ENCODE measurements at places on chromosomes 4 and X.
A peak's percentile ranks its signal among the peaks of the same experiment; 100 is the strongest.

DNA sequence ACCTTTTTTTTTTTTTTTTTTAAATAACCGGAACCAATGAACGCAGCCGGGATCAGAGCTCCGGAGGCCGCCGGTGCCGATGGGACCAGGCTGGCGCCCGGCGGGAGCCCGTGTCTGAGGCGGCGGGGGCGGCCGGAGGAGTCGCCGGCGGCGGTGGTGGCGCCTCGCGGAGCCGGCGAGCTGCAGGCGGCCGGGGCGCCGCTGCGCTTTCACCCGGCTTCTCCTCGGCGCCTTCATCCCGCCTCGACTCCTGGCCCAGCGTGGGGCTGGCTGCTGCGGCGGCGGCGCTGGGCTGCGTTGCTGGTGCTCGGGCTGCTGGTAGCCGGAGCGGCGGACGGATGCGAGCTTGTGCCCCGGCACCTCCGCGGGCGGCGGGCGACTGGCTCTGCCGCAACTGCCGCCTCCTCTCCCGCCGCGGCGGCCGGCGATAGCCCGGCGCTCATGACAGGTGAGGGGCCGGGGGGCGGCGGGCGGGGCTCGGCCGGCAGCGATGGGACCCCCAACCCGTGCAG lies 337 bp downstream of the STIM2 start:
- peak; percentile 63 for DNase-seq

GRCh38 chrX:45009371-45010000 lies 136.5 kb downstream of the KDM6A start:
- no peak for DNase-seq

DNA sequence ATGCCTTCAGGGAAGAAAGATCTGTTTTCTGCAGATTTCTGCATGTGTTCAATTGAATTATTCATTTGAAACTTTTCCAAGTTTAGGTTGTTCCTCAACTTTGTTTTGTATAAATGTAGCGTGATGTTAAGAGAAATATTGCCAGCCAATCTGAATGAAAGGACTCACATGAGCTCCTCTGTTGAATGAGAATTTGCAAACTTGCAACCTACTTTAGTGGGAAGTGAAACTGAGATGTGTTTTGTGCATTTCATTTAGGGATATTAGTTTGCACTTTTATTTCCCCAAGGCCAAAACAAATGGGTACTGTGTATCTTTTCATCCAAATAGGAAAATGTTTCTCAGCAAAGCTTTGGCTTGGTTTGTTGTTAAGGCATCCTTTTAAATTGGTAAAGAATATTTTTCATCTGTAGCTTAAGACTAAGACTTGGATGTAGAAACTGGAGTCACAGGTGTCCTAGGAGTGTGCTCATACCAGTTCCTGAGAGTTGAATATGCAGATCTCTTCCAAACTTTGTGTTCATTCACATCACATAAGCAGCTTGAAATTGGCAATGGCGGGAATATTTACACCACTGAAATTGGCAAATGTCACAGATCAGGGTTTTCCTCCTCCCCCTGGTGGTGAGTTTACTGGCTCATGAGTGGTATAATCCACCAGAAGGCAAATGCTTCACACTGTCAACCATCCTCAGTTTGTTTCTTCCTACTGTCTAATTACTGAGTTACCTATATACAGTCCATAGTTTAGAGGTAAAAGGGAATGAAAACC lies 193.6 kb upstream of the BANK1 start:
- no peak for DNase-seq

- no peak for DNase-seq
Observed at GRCh38 chr4:17385403-17385802, 126.5 kb downstream of the QDPR start.

- no peak for DNase-seq
Observed at GRCh38 chrX:23656684-23657083, 10.6 kb upstream of the PRDX4 start.

DNA sequence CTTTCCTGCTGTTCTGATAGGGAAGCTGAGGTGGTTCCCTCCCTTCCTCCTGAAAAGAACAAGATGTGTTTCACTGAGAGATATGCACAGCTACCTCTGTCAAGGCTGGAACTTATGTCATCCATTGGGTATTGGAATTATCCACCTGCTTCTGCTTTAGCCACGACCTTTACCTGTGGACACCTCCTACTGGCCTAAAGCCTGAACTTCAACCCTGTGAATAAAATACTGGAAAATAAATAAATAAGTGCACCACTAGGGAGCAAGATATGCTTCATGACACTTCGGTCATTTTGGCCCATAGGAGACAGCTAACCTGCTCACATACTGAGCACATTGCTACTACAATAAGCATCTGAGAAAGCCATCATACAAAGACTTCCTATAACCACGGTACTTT lies 419.9 kb upstream of the NWD2 start:
- DNase-seq = no peak

GRCh38 chr4:140839406-140839805 lies 83.2 kb upstream of the TBC1D9 start:
- DNase-seq = no peak

DNA sequence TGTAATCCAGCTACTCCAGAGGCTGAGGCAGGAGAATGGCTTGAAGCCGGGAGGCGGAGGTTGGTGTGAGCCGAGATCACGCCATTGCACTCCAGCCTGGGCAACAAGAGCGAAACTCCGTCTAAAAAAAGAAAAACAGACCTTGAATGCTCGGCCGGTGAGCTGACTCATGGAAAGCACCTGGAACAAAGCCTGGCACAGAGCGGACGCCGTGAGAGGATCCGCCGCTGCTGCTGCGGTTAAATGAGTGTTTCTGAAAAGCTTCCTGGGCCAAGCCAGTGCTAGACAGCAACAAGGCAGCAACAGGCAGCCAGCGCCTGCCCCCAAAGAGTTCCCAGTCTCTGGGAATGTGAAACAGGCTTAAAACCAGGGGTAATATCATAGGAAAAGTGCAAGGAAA lies 186.4 kb downstream of the AFAP1 start:
- no peak for DNase-seq

DNA sequence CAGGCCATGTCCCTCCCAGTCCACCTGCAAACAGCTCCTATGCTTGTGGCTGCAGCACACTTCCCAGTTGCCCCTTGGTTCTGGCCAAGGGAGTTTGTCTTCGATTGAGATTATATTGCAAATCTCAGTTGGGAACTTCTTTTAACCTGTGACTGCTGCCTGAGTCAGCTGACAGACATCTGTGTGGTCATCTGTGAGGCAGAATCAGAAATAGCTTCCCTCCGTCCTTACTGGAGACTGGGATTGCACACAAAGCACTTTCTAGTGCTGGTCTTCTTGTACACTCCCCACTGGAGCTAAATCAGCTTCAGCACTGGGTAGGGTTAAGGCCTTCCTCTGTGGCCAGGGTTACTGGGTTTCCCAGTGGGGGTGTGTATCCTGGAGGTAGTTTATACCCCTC lies 34.3 kb downstream of the ZNF330 start:
- DNase-seq = no peak

GRCh38 chr4:68176500-68176899 lies 46.8 kb upstream of the TMPRSS11F start:
- no peak for DNase-seq

DNA sequence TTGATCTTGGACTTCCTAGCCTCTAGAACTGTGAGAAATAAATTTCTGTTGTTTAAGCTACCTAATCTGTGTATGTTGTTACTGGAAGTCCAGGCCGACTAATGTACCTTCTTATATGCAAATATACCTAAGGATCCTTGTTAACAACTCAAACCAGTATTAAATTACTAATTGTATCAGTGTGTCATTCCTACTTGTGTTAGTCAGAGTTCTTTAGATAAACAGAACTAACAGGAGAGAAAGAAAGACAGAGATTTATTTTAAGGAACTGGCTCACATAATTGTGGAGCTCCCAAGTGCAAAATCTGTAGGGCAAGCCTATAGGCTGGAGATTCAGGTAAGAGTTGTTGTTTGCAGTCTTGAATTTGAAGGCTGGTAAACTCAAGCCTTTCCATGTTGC lies 120.0 kb downstream of the ADGRL3 start:
- DNase-seq = no peak

DNA sequence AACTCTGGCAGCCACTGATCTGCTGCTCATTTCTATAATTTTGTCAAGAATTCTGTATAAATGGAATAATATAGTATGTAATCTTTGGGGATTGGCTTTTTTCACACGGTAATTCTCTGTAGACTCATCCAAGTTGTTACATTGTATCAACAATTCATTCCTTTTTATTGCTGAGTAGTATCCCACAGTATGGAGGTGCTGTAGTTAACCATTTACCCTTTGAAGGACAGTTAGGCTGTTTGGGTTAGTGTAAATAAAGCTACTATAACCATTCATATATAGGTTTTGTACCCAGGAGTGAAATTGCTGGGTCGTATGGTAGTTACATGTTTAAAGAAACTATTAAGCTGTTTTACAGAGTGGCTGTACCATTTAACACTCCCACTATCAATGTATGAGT lies 157.0 kb upstream of the NDP start:
- DNase-seq = no peak

DNA sequence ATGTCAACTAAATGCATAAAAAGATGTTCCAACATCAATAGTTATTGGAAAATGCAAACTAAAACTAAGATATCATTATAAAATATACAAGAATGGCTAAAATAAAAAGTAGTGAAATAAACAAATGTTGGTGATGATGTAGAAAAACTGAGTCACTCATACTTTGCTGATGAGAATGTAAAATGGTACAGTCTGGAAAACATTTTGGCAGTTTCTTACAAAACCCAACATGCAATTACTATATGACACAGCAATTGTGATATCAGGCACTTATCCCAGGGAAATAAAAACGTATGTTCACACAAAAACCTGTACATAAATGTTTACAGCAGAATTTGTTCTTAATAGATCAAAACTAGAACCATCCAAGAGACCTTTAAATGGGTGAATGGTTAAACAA lies 182.6 kb downstream of the RTL9 start:
- no peak for DNase-seq

DNA sequence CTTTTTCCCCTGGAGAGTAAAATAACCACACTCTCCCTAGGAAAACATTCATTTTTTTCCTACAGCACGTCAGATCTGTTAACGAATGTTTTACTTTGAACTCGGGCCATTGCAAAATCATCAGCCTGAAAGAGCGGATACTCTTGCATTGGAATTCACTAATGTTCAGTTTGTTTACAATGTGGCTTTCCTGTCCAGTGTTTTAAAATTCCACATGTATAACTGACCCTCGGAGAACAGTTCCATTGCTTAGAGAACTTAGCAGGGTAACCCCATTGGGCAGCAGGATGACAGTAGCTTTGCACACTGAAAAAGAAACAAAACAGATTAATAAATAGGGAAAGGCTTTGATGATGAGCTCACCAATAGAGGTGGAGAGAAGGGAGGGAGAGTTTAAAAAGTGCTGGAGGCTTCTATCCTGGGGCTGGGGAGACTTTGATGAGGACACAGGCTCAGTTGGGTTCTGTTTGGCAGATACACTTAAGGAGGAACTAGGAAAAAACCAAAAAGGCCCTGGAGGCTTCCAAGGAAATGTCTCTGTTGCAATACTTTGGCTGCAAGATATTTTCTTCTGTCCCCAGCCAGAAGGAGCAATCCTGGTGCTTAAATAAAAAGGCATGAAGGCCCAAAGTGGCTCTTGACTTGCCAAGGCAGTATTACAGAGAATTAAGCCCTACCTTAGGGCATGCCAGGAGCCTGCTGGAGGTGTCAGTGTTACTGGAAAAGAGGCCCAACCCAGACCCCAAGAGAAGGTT lies 143.1 kb downstream of the ARSF start:
- no peak for DNase-seq

DNA sequence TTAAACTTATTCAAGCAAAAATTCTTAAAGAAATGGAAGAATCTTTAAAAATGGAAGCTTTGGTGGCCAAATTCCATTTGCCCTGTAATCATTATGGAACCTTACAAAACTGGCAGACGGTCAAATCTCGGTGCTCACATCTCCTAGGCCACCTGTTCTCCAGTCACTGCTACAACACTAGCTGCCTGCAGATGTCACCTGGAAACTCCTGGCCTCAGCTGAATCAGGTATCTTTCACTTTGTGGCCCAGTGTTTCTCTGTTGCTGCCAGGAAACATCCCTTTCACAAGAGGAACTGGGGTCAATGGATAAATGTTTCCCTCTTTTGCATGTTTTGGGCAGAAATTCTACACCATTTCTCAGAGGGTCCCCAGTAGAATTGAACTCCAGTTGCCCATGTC lies 4.2 kb upstream of the CXCL3 start:
- no peak for DNase-seq

- no peak for DNase-seq
Observed at GRCh38 chr4:97900229-97900628, 243.0 kb downstream of the STPG2 start.

DNA sequence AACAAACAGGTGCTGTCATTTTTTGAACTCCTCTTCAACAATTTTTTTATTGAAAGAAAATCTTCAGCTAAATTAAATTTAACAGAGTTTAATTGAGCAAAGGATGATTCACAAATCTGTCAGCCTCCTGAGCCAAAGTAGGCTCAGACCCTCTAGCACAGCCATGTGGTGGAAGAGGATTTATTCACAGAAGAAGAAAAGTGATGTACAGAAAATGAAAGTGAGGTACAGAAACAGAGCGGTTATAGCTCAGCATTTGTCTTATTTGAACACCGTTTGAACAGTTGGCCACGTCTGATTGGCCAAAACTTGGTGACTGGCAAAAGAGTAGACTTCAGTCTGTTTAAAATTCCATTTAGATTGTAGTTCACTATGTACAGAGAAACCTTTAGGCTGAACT lies 217.3 kb downstream of the SPANXN1 start:
- no peak for DNase-seq

DNA sequence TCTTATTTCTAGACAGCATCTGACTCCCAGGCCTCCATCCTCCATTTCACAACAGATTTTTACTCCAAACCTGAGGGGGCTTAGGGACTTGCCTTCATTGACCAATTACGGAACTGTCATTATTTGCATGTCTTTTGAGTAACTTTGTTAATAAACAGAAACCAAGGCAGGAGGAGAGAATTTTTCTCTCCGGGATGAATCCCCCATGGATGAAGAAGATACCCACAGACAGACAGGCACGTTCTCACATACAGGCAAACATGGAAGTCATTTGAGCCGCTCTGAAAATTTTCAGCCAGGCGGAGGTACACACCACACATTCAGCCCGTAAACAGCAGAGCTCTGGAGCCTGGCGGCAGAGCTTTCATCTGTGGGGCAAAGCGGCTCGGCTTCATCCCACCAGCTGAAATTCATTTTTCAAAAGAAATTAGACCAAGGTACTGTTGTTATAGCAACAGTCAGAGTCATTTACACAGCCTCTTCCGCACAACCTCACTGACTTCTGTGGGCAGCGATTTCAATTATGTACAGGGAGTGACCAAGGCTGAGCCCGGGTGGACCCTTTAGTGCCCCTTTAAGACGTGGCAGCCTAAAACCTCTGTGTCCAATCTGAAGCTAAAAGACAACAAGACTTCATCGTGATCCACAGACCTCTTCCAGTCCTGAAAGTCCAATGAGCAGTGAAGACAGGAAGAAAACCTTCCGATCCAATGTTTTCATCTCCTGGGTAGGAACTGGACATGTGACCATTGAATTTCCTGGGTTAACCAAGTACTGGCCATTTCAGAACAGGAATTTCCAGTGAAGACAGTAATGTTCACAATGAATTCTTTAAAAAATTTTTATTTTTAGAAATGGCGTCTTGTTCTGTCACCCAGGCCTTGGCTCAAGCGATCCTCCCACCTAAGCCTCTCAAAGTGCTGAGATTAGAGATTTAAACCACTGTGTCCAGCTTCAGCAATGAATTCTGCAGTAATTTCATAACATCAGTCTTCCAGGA lies 237.0 kb downstream of the MGST2 start:
- no peak for DNase-seq

Data from GDM1 (cell line).